HCT116 (cell line): ENCODE measurements at places on chromosomes 16 and 17.
A peak's percentile ranks its signal among the peaks of the same experiment; 100 is the strongest.

DNA sequence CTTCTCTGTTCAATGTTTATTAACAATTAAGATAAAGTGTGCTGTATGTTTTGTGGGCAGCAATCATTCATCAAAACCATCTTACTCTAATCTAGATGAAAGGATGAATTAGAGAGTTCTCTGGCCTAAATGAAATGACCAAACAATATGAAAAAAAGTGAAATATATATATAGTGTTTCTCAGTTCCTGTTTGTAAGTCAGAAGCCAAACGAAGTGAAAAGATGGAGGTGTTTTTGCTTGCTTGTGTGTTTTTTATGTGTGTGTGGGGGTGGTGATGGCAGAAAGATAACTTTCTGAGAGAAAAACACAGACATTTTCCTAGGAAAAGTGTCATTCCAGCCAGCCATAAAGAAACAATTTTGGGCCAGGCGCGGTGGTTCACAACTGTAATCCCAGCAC lies 138.6 kb downstream of the CDH8 start:
- DNase-seq: no peak

DNA sequence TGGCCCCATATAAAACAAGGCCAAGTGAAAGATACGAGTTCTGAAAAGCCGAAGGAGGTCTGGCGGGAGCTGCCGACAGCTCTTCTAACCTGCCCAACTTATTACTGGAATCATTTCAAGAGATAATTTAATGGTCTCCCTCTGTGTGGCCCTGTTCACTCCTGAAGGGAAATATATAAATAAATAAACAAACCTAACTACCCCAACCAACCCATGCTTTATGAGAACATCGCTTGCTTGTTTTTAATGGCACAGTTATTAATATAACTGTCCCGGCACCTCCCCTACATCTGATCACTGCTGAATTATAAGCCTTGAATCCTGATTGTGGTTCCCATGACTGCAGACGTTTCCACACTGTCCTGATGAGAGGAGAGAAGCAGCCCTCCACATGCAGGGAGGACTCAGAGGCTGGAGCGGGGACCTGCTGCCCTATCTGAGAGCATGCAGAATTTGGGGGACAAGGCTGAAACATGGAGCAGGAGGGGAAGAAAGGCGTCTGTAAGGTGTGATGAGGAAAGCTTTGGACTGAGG lies 22.2 kb downstream of the CDK5RAP3 start:
- DNase-seq: no peak

- DNase-seq: no peak
Observed at GRCh38 chr16:23288726-23289512, 13.2 kb upstream of the SCNN1B start.

- no peak for DNase-seq
Observed at GRCh38 chr17:21021208-21021803, 21.5 kb downstream of the USP22 start.

DNA sequence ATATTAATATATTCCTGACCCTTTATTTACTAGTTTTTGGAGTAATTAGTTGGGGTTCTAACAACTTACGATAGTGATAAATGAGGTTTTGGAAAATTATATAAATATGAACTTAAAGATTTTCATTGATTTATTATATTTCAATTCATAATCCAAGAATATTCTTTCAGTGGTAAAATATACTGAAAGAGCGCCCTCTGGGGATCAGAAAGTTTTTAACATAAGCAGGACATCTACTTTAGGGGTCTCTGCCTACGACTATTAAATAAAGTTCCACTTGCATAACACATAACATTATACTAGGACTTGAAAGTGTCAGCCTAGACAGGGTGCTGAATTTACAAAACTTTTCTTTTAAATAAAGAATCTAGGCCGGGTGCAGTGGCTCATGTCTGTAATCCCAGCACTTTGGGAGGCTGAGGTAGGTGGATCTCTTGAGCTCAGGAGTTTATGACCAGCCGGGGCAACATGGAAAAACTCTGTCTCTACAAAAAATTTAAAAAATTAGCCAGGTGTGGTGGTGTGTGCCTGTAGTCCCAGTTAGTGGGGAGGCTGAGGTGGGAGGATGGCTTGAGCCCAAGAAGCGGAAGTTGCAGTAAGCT lies 15.6 kb downstream of the RFWD3 start:
- DNase-seq: peak; percentile 2

DNA sequence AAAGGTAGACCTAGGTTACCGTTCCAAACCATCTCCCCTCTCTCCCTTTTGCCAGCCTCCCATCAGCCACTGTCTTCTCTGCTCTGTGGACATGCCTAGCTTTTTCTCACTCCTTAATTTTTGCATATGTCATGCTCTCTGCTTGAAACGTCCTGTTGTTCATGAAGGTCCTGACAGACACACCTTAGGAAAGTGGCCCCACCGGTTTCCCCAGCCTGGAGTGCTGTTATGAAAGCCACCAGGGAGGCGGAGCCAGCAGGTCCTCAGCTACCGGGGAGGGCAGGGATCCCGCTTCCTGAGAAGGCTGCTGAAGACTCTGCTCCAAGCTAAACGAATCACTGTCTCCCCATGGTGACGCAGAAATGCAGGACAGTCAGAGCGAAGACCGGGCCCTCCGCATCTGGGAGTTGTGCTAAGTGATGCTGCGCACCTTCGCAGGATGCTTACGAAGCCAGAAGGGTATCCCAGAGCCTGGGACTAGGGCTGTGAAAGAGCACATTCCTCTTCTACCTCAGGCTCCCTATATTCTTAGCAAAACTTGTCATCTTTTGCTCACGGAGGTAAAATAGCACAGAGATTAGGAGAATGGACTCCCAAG lies 2.3 kb upstream of the SLC16A11 start:
- peak; percentile 71 for DNase-seq

- no peak for DNase-seq
Observed at GRCh38 chr17:17757956-17758845, 76.9 kb downstream of the RAI1 start.

DNA sequence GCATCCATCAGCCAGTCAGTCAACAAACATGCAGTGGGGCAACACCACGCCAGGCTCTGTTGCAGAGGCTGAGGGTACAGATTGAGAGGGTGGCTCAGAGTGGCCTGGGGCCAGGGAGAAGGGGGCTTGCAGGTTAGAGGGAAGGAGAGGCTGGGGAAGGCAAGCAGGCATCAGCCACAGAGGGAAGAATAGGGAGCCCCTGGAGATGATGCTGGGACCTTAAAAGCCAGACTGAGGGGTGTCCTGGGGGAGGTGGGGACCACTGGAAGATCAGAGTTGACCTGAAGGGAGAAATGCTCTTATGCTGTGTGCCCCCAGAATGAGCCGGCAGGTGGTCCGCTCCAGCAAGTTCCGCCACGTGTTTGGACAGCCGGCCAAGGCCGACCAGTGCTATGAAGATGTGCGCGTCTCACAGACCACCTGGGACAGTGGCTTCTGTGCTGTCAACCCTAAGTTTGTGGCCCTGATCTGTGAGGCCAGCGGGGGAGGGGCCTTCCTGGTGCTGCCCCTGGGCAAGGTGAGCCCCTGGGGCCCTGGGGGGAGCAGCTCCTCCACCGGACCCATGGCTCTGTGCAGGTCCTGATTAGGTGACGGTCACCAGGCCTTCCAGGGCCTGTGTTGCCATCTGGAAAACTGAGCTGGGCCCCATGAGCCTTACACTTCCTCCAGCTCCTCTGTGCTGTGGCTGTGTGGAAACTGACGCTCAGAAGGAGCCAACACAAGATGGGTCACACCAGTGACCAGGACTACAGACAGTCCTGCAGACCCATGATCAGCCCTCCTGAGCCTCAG lies 1.7 kb downstream of the CORO1A start:
- no peak for DNase-seq

GRCh38 chr16:89004209-89004831 lies 27.3 kb upstream of the CBFA2T3 start:
- DNase-seq: no peak

DNA sequence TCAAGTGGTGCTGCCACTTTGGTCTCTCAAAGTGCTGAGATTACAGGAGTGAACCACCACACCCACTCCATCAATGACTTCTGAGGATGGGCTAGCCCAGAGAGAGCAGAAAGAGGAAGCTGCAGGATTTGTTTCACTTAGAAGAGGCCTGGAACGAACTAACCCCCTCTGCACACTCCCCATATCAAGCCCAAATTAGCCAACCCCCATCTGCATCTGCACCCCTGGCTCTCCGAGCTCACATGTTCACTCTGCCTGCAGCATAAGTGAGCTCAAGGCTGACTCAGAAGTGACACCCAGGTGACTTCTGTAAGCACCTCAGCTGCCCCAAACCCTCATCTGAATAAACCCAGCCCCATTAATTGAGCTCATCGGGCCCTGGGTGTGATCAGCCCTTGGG lies 4.8 kb downstream of the SCNN1G start:
- no peak for DNase-seq

GRCh38 chr16:50202926-50203624 lies 50.0 kb downstream of the TENT4B start:
- peak; percentile 62 for DNase-seq

DNA sequence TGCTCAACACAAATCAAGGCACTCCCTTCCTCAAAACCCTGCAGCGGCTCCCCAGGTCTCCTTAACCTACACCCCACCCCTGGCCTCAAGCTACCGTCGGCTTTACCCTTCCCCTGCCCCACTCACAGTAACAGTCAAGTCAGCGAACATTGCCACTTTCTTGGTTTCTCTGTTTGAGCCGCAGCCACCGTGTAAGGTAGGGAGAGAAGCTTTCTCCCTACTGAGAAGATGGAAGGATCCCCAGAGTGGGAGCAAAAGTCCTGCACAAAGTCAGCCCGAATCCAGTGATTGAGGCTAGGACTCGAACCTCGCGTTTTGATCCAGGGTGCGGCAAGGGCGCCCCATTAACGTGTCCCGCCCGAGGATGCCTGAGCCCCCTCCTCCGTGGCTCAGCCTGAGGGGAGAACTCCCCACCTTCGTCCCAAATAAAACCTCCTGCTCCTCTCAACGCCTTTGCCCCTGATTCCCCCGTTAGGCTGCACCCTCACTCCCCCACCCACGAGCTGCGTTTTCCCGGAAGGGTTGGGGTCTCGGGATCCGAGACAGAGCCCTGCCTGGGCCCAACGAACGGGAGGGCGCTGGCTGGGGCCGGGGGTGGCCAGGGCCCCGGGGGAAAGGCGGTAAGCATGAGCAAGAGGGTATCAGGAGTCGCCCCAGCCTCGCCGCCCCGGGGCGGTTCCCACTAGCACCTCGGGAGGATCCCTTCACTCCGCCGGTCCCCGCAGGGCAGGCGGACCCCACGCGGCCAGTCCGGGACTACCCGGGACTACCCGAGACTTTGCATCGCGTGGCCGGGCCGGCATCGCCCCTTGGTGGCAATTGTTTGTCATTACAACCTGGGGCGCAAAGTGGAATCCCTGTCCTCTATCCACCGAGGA lies 9.9 kb upstream of the NAGS start:
- DNase-seq: no peak

GRCh38 chr17:6927290-6928126 lies 68.3 kb upstream of the ALOX12 start:
- DNase-seq: no peak

DNA sequence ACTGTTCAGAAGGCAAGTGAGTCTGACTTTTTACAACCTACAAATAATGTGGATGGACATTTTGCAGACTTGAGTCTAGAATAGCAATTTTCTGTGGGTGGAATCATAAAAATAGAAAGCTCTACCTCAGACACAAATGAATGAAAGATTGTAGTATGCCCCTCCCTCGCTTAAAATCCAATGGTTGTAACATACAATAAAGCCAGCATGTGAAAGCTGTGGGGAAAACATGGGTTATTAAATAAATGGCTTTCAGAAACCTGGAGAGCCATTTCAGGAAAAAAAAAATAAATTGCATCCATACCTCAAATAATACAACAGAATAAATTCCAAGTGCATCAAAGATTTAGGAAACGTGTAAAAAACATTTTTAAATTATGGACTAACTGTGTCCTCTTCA lies 123.1 kb upstream of the MON1B start:
- DNase-seq: no peak

DNA sequence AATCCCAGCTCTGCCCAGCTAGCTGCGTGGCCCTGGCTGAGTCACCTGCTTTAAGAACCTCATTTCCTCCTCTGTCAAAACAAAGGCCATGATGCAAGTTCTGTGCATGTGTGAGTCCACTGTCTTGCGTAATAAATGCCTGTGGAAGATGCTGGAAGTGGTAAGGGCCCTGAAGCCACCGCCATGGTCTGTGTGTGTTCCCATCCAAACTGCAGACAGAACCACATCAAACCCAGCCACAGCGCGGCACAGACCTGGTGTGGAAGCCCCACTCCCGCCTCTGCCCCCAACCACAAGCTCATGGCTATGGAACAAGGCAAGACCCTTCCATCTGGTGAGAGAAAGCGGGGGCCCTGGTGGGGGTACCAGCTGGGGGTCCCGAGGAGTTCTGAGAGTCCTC lies 26.0 kb downstream of the NECAB2 start:
- peak; percentile 31 for DNase-seq

- no peak for DNase-seq
Observed at GRCh38 chr17:73555199-73555960, 88.9 kb downstream of the SDK2 start.

- DNase-seq: no peak
Observed at GRCh38 chr16:64826374-64826773, 295.5 kb downstream of the CDH11 start.

- DNase-seq: no peak
Observed at GRCh38 chr16:67129422-67129821, 19.7 kb downstream of the PHAF1 start.

DNA sequence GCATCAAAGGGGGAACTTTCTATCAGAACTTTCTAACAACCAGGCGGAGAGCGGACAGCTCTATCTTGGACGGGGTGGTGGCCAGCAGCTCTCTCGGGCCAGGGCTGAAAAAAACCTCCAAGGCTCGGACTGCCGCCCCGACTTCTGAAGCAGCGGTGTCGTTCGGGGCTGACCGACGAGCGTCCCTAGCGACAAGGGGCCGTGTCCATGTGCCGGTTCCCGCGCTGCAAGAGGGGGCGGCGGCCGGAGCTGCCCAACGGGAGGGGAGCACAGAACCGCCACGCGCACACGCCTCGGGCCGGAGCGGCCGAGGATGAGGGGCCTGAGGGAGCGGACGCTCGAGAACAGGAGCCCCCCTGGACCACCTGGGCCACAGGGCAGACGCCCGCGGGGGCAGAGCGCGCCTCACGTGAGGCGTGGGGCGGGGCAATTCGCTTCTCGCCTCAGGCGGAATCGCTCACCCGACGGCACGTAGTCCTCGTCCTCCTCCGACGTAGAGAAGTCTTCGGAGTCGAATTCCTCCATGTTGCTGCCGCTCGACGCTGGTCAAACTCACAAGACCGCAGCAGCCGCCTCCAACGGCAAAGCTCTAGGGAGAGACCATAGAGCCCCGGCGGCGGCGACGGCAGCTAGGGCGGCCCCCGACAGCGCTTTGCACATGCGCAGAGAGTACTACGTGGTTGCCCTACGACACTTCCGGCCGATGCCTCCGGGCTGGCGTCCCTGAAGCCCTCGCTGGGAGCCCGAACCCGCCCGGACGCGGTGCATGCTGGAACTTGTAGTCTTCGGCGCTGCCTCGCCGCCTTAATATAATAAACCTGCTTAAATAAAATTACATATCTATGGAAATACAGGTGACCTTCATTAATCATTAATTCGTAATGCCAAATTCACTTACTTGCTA lies at the start of gene CFDP1:
TSS of gene CFDP1 (minus strand) at position 676 of the 904 bp plus-strand sequence. CDS start at position 525, 151 bp downstream.
- DNase-seq: peak; percentile 88
